ENCODE measurements at places on chromosomes 2 and 18.
A peak's percentile ranks its signal among the peaks of the same experiment; 100 is the strongest.

- DNase-seq = peak; percentile 76
These were observed 53.8 kb upstream of the GATA6 start for GRCh38 chr18:22115573-22115972.

DNA sequence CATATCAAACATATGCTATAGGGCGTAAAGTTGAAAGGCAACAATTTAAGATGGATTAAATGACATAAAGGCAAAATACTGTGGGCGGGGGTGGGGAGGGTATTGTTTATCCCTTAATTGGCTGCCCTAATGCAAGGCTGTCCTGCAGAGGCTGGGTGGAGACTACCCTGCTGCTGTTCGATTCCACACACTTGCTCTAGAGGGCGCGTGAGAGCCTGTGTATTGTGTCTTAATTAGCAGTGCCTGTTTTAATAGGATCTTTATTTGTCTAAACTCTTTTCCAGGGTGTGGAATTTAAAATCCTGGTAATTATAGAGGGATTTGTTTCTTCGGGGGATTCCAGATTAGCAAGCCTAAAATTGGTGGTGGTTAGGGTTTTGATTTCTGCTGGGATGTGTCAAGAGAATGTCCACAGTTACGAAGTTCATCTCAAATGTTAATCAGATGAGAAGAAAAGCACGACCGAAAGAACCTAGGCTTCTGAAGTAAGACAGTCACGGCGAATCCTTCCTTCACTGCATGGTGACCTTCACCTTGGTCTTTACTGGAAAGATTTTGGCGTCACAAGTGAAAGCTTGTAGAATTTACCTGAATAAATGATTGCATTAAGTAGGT is 103.5 kb upstream of the MAP3K20 start:
- DNase-seq = no peak

- no peak for DNase-seq
These were observed 161.2 kb upstream of the LRP1B start for GRCh38 chr2:142291969-142292368.

- peak; percentile 63 for DNase-seq
These were observed 7.1 kb upstream of the KLF11 start for GRCh38 chr2:10036095-10036884.

GRCh38 chr2:241551998-241552737 is 6.4 kb upstream of the BOK start:
- no peak for DNase-seq

- DNase-seq = no peak
These were observed 33.7 kb upstream of the LBH start for GRCh38 chr2:30197570-30198192.

- peak; percentile 64 for DNase-seq
These were observed 28.4 kb downstream of the HK2 start for GRCh38 chr2:74862020-74862964.

DNA sequence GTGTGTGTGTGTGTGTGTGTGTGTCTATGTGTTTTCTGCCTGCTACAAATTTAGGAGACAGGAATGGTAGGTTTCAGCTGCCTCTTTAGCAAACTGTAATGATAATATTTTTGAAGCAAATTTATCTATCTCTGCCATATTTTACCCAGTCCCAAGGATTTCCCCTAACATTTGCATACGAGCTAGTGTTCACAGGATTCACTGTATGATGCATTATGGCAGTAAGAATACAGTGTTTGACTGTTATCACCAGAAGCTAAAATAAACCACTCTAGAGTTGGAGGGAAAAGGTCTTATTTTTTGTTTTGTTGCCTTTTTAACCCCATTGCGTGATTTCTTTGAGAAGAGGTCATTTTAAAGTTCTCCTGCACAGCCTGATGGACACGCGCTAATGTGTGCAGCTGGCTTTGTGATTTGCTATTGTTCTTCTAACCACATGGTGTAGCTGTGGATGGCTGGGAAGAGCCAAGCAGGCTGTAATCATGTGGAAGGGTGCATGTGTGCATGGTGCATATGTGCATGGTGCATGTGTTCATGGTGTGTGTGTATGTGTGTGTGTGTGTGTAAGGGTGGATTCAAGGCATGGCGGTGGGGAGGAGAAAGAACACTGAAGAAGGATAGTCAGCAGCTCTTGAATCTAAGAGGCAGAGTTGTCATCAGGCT is 62.4 kb downstream of the PLB1 start:
- no peak for DNase-seq

- DNase-seq = no peak
These were observed 33.7 kb upstream of the MBOAT2 start for GRCh38 chr2:9037166-9037565.

- no peak for DNase-seq
These were observed 130.9 kb upstream of the RND3 start for GRCh38 chr2:150618245-150618895.

DNA sequence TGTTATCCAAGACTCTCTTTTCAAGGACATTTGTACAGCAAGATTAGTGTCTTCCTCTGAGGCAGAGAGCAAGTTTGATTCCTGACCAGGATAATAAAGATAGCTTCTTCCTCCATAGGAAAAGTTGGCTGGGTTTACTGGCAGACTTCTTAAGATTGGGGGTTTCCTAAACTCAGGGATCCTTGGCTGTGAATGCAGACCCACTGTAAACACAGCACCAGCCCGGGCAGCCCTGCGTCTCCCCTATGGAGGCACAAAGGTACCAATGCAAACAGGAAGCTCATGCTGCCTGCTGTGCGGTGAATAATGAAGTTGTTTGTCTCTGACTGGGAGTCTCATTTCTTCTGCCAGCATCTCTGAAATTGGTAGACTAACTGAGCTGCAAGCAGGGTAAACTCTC is 96.2 kb upstream of the ARHGAP28 start:
- DNase-seq = no peak

DNA sequence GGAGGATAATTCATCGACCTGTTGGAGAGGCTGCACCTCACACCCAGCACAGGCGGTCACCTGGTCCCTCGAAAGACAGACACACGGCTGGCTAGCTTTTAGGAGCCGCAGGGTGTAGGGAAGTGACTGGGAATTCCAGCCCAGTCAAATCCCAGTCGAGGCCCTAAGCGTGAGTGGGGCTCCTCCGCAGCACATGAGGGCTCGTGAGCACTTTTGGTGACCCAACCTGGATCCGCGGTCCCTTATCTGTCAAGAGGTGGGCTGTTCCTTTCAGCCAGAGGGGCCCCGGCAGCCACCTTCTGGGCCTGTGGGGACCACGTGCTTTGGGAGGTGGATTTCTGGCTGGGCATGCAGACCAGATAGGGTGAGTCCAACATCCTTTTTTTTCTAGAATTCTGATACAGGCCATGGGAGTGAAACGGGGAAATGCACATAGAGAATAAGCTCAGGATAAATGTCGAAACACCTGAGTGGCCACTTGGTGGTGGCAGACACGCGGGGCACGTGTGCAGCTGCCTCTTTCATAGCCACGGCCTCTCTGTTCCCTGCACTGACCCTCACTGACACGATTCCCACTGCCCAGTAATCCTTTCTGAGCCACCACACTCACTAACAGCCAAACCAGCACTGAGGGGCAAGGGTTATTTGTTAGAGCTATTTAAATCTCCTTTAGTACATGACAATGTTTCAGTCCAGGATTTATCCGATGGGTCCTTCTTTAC is 148.4 kb upstream of the PXDN start:
- no peak for DNase-seq

- DNase-seq = no peak
These were observed 144.2 kb upstream of the PKDCC start for GRCh38 chr2:41903474-41904135.

- DNase-seq = no peak
These were observed 2033.7 kb upstream of the CELF4 start for GRCh38 chr18:39599251-39599650.

DNA sequence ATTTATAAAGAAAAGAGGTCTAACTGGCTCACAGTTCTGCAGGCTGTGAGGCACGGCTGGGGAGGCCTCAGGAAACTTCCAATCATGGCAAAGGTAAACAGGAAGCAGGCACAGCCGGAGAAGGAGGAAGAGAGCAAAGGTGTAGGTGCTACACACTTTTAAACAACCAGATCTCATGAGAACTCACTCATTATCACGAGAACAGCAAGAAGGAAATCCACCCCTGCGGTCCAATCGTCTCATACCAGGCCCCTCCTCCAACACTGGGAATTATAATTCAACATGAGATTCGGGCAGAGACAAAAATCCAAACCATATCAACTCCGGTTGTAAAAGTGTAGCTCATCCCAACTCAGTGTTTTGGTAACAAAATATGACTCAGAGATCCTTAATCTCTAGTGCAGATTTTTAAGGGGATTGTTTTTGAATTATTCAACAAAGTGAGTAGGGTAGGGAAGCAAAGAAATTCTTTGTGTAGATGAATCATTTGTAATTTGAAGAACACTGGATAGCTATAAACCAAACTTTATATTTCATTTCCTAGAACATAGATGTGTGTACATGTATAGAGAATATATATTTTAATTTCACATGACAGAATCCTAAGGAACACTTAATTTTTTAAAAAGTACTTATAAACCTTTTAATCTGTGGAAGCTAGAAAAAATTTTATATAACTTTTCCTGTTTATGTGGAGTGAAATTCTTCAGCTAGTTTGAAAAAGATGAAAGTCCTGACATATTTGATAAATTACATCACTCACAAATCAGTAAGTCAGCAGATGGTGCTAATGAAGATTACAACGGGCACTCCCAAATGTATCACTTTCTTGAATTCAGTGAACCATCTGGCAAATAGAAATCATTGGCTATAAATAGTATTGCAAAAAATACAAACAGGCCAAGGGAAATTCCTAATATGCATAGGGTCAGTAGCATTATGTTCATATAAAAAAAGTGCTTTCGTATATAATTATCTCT is 130.1 kb downstream of the OLA1 start:
- DNase-seq = no peak

GRCh38 chr2:96306370-96306769 is 1.0 kb upstream of the SNRNP200 start:
- DNase-seq = no peak

- no peak for DNase-seq
These were observed 867 bp downstream of the RBBP8 start for GRCh38 chr18:22933966-22934423.

DNA sequence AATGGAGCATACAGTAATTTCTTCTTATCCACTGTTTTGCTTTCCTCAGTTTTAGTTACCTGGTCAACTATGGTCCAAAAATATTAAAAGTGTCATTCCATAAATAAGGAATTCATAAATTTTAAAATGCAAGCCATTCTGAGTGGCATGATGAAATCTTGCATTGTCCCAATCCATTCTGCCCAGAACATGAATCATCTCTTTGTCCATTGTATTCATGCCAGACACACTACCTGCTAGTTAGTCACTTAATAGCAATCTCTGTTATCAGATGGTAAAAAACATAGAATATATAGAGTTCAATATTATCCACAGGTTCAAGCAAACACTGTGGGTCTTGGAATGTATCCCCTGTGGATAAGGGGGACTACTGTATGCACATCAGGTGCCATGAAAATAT is 872.2 kb upstream of the NXPH2 start:
- DNase-seq = no peak

GRCh38 chr2:175624211-175624761 is 377.8 kb downstream of the LNPK start:
- DNase-seq = no peak

DNA sequence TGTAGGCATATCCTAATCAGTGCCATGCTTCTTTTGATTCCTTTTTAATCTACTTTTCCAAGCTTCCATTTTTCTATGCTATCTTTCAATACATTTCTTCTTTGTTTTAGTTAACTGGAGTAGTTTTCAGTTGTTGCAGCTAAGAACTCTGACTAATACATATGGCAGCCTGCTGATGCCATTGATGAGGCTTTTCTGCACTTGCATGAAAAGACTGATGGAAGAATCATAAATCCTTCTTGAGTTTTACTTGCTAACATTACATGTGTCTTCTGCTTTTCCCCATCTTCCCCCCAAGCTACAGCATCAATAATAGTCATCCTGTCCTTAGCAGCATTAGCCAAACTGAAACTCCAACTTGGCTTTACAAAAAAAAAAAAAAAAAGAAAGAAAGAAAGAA is 203.3 kb downstream of the LRP1B start:
- no peak for DNase-seq

- no peak for DNase-seq
These were observed 59.9 kb upstream of the TANK start for GRCh38 chr2:161100211-161100895.

DNA sequence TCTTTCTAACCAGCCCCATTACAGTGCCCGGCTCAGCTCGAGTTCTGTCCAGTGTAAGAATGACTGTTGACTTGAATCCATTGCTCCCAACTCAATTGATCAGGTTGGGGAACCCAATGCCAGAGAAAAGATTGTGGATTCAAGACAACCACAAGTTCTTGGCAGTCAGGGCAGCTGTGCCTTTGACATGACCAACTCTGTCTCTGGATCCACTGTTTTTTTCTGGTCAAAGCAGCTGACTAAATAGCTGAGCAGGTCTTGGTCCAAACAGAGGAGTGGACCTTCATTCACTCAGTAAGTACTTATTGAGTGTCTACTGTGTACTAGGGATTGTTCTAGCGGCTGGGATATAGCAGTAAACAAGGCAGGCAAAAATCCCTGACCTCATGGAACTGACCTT is 6.3 kb upstream of the ATOH8 start:
- no peak for DNase-seq

DNA sequence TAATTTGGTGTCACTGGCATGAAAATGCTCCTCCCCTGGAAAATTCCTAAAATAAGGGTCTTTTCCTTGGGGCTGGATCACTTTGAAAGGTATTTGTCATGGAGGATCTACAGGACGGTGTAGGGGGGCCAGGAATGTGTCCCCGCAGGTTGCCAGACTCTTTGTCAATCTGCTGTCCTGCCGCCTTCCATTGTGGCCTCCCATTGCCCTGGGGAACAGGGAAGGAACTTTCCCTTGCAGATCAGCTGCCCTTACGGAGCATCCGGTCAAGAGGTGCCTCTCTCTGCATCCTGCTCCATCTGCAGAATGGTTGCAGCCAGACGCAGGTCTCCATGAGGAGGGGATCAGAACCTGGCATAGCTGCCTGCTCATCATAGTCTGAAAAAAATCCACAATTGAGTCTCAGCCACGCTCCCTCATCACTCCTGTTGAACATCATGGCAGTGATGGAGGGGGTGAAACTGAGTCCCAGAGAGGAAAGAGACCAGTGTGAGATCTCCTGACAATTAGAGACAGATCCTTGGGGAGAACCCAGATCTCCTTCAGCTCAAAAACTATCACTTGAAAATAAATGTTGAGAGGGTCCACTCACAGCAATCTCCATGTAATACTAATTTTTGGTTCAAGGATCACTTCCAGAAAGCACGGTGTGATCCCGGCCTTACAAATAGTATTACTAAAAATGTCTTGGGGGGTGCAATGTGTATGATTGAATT is 244.8 kb downstream of the MYCN start:
- DNase-seq = no peak

- DNase-seq = no peak
These were observed 276.9 kb upstream of the SKOR2 start for GRCh38 chr18:47528343-47528742.

Measured in left colon (tissue), 2 donors.